ENCODE measurements at places on chromosomes 5 and 9.
A peak's percentile ranks its signal among the peaks of the same experiment; 100 is the strongest.

- no peak for ATAC-seq
These were observed 12.4 kb downstream of the ZNF474 start for GRCh38 chr5:122141751-122142150.

- peak; percentile 99 for ATAC-seq
These were observed 16.7 kb upstream of the MTMR12 start for GRCh38 chr5:32329395-32329834.

- no peak for ATAC-seq
These were observed 86.8 kb downstream of the DROSHA start for GRCh38 chr5:31445041-31445600.

- peak; percentile 86 for ATAC-seq
These were observed 46.1 kb upstream of the ZBED3 start for GRCh38 chr5:77133061-77133758.

DNA sequence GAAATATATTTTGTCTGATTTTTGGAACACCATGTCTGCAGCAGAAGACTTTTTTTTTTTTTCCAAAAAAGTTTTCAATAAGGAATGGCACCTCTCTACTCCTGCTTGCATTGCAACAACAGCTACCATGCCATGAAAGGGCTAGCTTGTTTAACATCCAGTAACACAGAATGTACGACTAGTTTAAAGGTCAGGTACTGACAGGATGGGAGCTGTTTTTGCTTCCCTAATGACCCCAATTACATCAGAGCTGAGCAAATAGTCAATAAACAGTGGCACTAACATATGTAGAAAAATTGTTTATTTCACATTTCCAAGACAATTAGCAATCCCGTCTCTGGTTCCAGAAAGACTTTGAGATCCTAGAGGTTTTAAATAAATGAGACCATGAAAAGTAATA is 693.8 kb downstream of the NR2F1-AS1 start:
- ATAC-seq = no peak

DNA sequence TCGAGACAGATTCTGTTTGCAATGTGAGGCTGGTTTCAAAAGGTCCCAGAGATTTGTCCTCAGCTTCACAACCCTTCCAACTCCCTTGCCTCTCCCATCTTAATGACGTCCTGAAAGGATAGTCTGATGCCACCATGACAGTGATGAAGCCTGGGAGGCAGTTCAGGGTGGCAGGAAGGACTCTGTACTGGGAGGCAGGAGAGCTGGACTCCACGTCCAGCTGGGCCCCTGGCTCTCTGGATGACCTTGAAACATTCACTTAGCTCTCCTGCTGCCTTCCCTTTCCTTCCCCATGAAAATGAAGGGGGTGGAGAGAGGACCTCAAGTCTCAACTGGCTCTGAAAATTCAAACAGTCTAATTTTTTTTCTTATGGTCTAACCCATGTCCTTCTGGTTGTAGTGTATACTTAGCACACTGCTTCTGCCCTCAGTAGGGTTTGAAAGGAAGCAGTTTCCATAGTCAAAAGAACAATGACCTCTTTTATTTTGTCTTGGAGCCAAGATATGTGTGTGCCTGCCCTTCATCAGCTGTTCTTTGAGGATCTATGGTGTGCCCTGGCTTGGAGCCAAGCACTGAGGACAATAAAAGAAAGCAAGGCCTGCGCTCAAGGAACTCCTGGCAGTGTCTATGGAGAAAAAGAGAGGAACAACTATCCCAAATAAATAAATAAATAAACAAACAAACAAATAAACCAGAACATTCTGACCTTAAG is 188.3 kb downstream of the GRIA1 start:
- ATAC-seq = no peak

DNA sequence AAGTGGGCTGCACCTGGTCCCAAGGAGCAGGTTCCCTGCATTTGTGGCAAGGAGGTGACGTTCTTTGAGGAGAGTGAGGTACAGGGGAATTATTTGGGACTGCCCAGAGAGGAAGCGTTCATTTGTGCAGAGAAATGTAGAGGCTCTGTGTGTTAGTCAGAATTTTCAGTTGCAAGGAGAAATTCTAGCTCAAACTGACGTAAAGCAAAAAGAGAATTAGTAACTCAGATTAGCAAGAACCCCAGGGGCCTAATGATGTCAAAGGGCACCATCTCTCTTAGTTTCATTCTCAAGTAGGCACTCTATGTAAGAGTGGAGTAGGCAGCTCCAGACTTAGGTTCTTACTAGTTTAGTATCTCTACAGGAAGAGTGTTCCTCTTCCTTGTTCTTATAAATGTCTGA is 2.4 kb upstream of the TXN start:
- no peak for ATAC-seq

DNA sequence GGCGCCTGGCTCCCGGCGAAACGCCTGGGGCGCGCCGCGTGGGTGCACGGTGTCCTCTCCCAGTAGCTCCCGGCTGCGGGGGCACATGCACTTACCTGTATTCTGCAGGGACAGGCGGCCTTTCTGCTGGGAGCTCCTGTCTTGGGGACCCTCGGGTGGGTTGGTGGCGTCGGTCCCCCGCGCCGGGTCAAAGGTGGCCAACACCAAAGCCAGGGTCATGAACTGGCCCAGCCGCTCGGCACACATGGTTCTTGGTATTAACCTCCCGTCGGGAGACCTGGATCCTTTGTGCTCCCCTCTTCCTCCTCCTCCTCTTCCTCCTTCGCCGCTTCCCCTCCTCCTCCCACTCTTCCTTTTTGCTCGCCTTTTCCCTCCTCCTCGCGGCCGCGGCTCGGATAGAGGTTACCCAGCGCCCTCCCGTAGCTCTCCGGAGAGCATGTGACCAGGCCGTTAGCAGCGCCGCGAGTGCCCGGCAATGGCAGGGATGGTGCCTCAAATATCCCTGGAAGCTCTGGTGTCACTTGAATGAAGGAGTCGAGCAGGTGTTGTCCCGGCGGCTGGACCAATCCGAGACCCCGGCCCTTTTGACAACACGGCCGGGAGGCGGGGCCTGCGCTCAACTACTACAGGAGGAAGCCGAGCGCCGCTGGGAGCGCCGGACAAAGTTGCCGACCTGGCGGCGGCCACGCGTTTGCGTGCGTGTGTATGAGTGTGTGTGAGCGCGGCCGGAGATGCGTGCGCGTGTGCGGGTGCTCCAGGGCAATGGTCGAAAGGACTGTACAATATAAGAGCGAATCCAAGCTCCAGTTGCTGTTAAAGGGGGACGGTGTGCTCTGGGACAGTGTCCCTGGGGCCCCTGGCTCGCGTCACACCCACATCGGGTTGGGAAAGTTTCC is at the start of gene STC2:
Gene STC2 (minus strand): TSS at position 467 of the 896 bp plus-strand sequence. CDS start 221 bp downstream, at position 246.
- ATAC-seq = peak; percentile 63

GRCh38 chr5:158898185-158899177 is 201.2 kb downstream of the EBF1 start:
- ATAC-seq = no peak

DNA sequence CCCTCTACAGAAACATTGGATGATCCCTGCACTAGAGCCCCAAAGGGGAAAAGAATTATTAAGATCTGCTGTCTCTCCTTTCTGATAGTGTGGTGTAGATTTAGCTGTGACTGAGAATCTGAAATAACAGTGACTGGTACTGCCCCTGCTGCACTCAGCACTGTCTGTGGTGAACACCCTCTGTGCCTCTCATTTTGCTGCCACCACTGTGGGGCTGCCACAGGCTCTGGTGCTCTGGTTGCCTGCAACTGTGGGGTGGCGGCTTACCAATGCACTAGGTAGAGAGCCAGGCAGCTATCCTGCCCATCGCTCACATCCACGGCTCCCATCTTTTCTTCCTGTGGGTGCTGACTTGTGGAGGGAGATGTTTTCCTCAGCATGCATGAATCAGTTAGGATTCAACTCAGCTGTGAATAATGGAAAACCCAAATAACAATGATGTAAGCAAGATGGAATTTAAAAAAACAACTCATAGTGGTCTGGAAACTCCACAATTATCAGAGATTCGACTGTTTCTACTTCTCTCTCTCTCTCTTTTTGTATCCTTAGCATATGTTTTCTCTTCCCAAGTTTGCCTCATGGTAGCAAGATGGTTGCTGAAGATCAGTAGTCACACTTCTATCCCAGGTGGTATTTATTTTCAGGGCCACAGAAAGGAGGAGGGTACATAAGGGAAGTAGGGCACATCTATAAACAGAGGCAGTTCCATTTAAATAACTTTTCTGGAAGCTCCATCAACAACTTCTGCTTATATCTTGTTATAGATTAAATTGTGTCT is 99.8 kb upstream of the DAP start:
- ATAC-seq = peak; percentile 6

GRCh38 chr5:158393457-158393856 is 534.5 kb upstream of the CLINT1 start:
- ATAC-seq = no peak

DNA sequence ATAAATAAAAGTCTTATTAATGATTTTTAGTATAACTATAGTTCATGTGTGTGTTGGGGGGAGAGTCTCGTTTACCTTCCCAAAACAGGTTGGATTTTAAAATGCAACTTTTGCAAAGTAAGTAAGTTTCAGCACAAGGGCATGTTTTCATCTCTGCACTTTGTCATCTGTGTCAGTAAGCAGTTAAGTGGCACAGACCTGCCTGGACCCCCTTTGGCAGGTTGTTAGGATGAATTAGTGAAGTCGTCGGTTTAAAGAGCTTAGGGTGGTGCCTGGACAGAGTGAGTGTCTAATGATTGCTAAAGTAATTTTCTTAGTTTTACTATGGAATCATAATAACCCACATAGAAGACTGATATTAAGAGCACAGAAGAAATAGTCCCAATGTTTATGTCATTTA is 74.9 kb downstream of the TRIO start:
- ATAC-seq = no peak

DNA sequence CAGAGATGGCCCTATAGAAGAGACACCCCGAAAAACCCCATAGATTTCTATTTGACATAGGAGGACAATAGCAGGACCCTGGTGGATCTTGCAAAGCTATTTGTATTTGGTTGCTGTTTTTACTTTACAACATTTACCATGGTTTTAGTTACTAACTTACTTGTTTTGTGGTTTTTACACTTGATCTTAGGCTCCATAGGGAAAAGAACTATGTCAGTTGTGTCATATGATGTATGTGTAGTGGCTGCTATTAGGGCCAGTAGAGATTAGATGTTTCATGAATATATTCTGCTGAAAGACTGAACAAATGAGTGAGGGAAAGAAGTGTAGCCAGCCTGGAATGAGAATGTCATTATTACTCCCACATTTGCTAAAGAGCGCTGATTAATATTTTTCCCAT is 388.1 kb downstream of the SEMA5A start:
- ATAC-seq = peak; percentile 37

DNA sequence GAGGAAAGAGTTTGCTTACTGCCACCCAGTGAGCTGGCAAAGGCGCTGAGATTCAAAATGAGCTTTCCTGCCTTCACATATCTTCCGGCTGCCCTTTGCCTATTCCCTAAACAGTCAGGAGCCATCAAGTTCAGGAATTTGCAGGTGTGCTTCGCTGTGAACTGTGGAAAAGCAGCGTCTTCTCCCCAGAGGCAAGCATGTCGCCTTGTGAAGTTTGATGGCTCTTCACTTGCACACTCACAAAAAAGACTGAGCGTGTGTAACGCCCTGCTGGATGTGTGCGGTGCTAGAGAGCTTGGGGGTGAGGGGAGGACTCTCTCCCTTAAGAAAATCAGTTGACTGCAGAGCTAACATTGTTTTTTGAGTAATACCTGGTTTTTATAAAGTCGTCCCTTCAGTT is 288.7 kb downstream of the DOCK8 start:
- ATAC-seq = no peak

- ATAC-seq = no peak
These were observed 148.0 kb downstream of the RORB start for GRCh38 chr9:74645007-74645639.

DNA sequence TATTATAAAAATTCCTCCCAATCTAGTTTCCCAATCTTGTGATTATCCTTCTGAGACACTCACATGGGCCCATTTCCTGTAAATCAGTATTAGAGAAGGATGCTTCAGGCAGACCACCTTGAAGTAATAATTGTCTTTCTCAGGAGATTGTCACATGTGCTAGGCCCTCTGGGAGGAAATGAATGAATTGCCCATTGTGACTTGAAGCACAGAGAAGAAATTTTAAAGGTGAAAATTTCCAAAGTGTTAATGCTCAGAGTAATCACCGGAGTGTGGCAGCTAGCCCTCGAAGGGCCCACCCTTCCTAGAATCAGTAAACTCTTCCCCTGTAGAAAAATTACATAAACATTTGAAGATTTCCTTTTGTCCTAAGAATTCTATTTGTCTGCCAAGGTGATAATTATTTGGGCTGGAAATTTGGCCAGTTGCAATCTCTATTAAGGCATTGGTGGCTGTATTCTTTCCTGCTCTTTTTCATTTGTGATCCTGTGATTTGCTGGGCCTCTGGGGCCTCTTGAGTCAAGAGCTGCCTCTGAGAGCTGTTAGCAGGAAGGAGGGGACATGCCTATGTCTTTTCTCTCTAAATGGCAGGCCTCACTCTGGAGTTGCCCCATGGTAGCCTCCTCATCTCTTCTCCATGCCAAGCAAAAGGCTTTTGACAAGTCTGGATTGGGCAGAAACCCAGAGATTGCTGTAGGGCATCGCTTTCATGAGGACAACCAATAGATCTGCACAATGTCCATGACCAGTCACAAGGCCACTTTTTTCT is 371.5 kb upstream of the ACTBL2 start:
- no peak for ATAC-seq

DNA sequence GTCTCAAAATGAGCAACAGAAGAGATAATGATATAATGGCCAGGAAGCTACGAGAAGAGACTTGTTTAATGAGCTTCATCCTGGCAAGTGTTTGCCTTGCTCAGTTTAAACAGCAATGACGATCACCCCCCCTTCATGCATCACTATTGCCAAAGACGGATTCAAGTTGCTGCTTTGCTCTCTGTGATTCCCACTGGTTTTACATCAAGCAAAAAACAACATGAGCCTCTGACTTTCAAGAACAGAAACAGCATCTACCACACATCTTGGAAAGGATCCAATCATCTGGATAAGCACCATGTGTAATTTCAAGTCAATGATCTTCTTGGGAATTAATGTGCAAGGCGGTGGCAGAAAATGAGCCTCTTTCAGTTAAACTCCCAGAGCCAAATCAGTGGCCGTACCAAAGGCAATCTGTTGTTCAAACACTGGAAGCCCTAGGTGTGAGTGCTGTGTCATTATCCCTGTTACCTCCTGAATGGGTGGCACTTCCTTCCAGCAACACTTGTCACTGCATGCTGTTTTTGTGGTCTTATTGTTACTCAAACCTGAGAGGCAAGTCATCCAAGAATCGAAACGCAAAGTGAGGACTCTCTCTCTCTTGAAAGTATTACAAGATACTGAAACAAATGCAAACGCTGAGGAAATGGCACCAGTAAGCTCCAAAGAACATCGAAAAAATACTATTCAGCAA is 72.8 kb downstream of the MED27 start:
- ATAC-seq = no peak

- ATAC-seq = peak; percentile 89
These were observed 334.3 kb downstream of the GABRB2 start for GRCh38 chr5:161212123-161212712.

- no peak for ATAC-seq
These were observed 213.5 kb downstream of the SGCD start for GRCh38 chr5:156540491-156540890.

- no peak for ATAC-seq
These were observed 20.7 kb upstream of the BASP1 start for GRCh38 chr5:17196697-17197096.

GRCh38 chr5:118195211-118195610 is 793.1 kb downstream of the DTWD2 start:
- ATAC-seq = peak; percentile 29

Measured in motor neuron (in vitro differentiated cells).